Activated gamma-delta T cell (primary cell): ENCODE measurements at places on chromosomes 4 and X.
A peak's percentile ranks its signal among the peaks of the same experiment; 100 is the strongest.

- DNase-seq, result no peak
Observed at GRCh38 chr4:48499551-48500066, 9.6 kb downstream of the ZAR1 start.

- peak; percentile 28 for DNase-seq
Observed at GRCh38 chrX:53223955-53224859, 800 bp downstream of the KDM5C start.

- no peak for DNase-seq
Observed at GRCh38 chr4:39085891-39086290, 23.9 kb downstream of the KLHL5 start.

DNA sequence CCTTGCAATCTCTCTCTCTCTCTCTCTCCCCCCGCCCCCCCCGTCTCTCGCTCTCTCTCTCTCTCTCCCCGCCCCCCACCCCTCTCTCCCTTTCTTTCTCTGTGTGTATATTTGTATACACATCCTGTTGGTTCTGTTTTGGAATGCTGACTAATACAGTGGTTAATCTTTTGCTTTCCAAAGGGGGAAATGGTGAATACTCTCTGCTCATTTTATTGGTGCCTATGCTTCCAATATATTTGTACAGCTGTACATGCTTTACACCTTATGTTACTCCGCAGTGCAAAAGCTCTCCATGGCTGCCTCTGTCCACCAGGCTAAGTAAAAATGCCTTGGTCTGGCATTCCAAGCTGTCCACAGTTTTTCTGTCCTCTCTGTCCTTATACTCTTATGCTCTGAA lies 158.8 kb downstream of the RBMX2 start:
- DNase-seq, result no peak

DNA sequence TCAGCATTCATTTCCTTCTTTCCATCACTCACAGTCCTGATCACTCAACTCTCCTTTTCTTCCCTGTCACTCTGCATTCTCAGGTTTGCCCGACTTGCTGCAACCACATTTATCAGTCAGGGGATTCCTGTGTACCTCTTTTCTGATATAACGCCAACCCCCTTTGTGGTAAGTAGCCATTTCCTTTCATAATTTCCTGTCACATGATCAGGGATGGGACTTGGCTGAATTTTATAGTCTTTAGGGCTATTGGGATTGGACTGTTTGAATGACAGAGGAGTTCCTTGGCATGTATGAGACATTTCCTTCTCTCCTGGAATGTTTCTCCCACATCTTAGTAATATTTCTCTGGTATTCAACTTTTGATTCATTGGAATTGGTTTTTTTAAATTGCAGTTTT lies 11.0 kb downstream of the PGM2 start:
- DNase-seq, result no peak

DNA sequence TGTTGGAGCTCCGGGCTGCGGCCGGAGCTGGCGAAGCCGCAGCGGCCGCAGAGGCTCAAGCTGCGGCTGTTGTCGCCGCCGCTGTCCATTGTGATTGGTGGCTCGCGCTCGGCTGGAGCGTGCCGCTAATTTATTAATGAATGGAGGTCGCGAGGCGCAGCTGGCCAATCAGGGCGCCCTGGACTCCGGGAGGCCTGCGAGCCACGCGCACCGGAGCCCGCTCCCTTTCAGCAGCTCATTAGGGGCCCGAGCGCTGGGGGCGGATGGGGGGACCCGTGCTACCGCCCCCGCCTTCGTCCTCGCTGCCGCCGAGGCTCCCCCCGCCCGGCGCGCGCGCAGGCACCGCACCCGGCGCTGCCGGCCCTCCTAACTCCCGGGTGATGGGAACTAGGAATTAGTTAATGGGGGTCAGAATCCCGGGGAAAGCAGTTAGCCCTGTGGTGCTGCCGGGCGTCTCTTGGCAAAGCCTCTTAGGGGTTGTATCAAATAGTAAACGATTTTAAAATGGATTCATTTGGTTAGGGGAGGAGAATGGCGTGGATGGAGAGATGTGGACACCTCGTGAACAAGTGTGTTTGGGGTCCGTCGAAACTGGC lies 589 bp upstream of the NEUROG2 start:
- DNase-seq, result peak; percentile 6

GRCh38 chrX:150408561-150408960 lies 45.4 kb downstream of the MAMLD1 start:
- DNase-seq, result no peak

GRCh38 chrX:47177079-47177478 lies 16.6 kb upstream of the UBA1 start:
- DNase-seq, result no peak

DNA sequence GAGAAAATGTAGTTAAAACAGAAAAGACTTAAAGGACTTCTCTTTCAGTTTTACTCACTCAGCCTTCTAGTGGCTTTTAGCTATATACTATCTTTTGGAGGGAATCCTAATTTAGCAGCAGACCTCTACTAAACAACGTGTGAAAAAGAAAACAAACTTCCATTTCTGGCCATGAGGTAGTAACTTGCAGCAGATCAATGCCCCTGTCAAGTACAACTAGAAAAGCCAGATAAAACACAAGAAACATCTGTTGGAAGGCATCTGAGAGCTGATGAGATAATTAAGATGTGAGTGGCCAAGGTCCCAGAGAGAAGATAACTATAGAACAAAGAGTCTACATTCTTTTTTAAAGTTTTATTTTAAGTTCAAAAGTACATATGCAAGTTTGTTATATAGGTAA lies 101.7 kb downstream of the CORIN start:
- DNase-seq, result no peak
